Suprapubic skin (tissue), 4 donors: ENCODE measurements at places on chromosomes 12 and 14.
A peak's percentile ranks its signal among the peaks of the same experiment; 100 is the strongest.

GRCh38 chr12:66620688-66621087, 58.2 kb downstream of the GRIP1 start:
- no peaks in the 10 kb centered on the region for H3K36me3 ChIP-seq
- no peak overlapping the region for H3K27ac ChIP-seq
- H3K4me1 ChIP-seq: no peaks in the 10 kb centered on the region
- no peaks in the 10 kb centered on the region for H3K27me3 ChIP-seq

- H3K4me1 ChIP-seq: peaks cover 27% of the 10 kb centered on the region
- no peaks in the 10 kb centered on the region for H3K27me3 ChIP-seq
- peak overlapping the region; percentile 5 for H3K4me3 ChIP-seq
- DNase-seq: peak; percentile 64
- peak overlapping the region; percentile 10 for H3K27ac ChIP-seq
- H3K36me3 ChIP-seq: no peaks in the 10 kb centered on the region
Measured at GRCh38 chr14:105061428-105062047, 3.7 kb downstream of the GPR132 start.

DNA sequence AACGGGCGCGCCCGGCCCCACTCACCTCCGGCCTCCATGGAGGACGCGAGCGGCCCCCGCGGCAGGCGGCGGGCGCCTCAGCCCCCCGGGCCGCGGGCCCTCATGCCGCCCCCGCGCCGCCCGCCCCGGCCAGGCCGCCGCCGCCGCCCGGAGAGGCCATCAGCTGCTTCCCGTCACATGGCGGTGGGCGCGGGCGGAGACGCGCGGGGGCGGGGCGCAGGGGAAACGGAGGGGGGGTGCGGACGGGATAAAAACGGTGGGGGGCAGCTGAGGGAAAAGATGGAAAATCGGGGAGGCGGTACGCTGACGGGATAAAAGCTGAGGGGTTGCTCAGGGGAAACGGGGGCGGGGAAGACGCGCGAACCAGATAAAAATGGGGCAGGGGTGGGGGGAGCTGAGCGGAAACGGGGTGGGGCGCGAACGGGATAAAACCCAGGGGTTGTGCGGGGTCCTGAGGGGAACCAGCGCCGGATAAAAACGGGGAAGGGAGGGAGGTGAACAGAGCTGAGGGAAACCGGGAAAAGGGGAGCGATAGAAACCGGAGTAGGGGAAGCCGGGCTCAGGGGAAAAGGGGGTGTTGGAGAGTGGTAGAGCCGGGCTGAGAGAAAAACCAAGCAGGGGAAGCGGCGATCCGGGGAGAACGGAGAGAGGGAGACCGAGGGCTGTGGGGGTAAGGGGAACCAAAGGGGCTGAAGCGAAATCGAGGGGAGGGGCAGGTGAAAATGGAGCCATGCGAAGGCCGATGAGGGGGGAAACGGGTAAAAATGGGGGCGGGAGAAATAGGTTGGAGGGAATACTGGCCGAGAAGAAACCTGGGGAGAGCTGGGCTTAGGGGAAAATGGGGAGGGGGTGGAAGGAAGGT, at the start of gene WSB2:
WSB2 (minus strand) TSS at position 169 of the 862 bp plus-strand sequence; CDS start at position 38, 131 bp downstream.
- peak within 1 kb of the TSS; percentile 88 for H3K4me3 ChIP-seq
- H3K27ac ChIP-seq: peak within 1 kb of the TSS; percentile 97
- H3K36me3 ChIP-seq: no peaks in the 10 kb centered on the region
- DNase-seq: peak; percentile 85
- no peaks in the 10 kb centered on the region for H3K27me3 ChIP-seq
- H3K4me1 ChIP-seq: peaks cover 47% of the 10 kb centered on the region

- H3K4me1 ChIP-seq: peaks cover 27% of the 10 kb centered on the region
- H3K4me3 ChIP-seq: peak overlapping the region; percentile 26
- no peak for DNase-seq
- H3K27ac ChIP-seq: peak overlapping the region; percentile 58
- H3K36me3 ChIP-seq: no peaks in the 10 kb centered on the region
Measured at GRCh38 chr12:14239935-14240872, 125.3 kb upstream of the ATF7IP start.

- H3K27me3 ChIP-seq: peaks cover 4% of the 10 kb centered on the region
- no peak overlapping the region for H3K4me3 ChIP-seq
- peaks cover 9% of the 10 kb centered on the region for H3K4me1 ChIP-seq
- no peaks in the 10 kb centered on the region for H3K36me3 ChIP-seq
- H3K27ac ChIP-seq: peak overlapping the region; percentile 19
Measured at GRCh38 chr12:15256761-15257160, 35.5 kb upstream of the RERG start.
